Cardiac muscle cell (in vitro differentiated cells and primary cell): ENCODE measurements at places on chromosomes 12 and 14. TPM values are rescaled to one million over a fixed set of nuclear protein-coding genes. Genes with fewer than 3 reads are reported as not detected.
A peak's percentile ranks its signal among the peaks of the same experiment; 100 is the strongest.

- DNase-seq: no peak
Measured at GRCh38 chr12:108342985-108343384, 3.9 kb upstream of the CMKLR1 start.

The TIGAR gene
- polyA plus RNA-seq: 8.5 and 16.4 TPM in 2 replicates

DNA sequence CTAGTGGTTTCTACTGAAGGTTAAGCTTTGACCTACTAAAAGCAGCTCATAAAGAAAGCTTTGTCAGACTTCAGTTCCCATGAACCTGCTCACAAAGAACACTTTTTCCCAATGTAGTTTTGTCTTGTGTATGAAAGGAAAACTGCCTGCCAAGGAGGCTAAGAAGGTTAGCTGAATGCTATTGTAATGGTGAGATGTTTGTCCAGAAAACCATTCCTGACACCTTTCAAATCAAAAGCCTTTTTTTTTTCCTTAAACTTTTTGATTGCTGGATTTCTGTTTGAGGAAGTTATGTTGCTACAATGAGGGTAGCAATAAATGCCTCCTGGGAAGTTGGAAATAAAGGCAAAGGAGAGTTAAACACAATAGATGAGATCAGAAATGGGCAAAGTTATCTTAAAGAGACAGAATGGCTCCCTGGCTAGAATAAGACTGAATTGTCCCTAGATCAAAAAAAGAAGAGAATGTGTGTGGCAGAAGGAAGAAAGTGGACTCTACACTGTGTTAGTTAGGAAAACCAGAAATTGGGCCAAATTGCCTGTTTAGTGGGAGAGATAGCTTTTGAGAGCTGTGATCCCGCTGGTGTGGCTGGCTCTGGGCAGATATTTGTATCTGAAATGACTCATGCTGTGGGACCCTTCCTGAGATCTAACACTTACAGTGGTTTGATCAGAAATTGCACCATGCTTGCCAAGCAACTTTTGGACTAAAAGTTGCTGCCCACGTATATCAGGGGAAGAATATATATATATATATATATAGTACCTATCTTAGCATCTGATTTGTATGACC lies 27.5 kb downstream of the TECPR2 start:
- DNase-seq: peak; percentile 63

GRCh38 chr12:119671070-119671469 lies 3.1 kb downstream of the PRKAB1 start:
- no peak for DNase-seq

The ANO2 gene
- not detected in 2 replicates for polyA plus RNA-seq
